ENCODE measurements at places on chromosomes 16 and 17. TPM values are rescaled to one million over a fixed set of nuclear protein-coding genes. Genes with fewer than 3 reads are reported as not detected.

PITPNC1 gene
- polyA plus RNA-seq = 6.8 TPM

NOB1 gene
- 29.5 TPM for polyA plus RNA-seq

CFDP1 gene
- 61.0 TPM for polyA plus RNA-seq

ANKRD13B gene
- 23.8 TPM for polyA plus RNA-seq

KCNH4 gene
- polyA plus RNA-seq = 1.0 TPM

SMIM5 gene
- polyA plus RNA-seq = 0.13 TPM

KRTAP9-8 gene
- polyA plus RNA-seq = not detected

KRTAP17-1 gene
- not detected for polyA plus RNA-seq

IRF8 gene
- 8.3 TPM for polyA plus RNA-seq

C1QL1 gene
- polyA plus RNA-seq = 0.27 TPM

CPNE7 gene
- polyA plus RNA-seq = 0.35 TPM

ZNF771 gene
- polyA plus RNA-seq = 2.8 TPM

HID1 gene
- 19.2 TPM for polyA plus RNA-seq

ABCA9 gene
- polyA plus RNA-seq = 1.7 TPM

KRTAP1-5 gene
- polyA plus RNA-seq = not detected

APOBR gene
- 18.2 TPM for polyA plus RNA-seq

CDH5 gene
- 15.0 TPM for polyA plus RNA-seq

ANKFN1 gene
- 1.6 TPM for polyA plus RNA-seq

CDH1 gene
- 0.24 TPM for polyA plus RNA-seq

DNAH2 gene
- 0.08 TPM for polyA plus RNA-seq

GUCY2D gene
- polyA plus RNA-seq = not detected

PKMYT1 gene
- polyA plus RNA-seq = 2.0 TPM

CNEP1R1 gene
- polyA plus RNA-seq = 14.1 TPM

PMFBP1 gene
- polyA plus RNA-seq = 1.3 TPM

OR4D1 gene
- under 0.01 TPM for polyA plus RNA-seq

CRHR1 gene
- polyA plus RNA-seq = not detected

ITGAD gene
- 0.16 TPM for polyA plus RNA-seq

PIRT gene
- polyA plus RNA-seq = 0.84 TPM

GDPD1 gene
- 1.6 TPM for polyA plus RNA-seq

GSE1 gene
- 24.4 TPM for polyA plus RNA-seq

NBR1 gene
- 38.6 TPM for polyA plus RNA-seq

SLC47A1 gene
- 104 TPM for polyA plus RNA-seq

PRSS21 gene
- 2.6 TPM for polyA plus RNA-seq

CORO7 gene
- 27.9 TPM for polyA plus RNA-seq

NACA2 gene
- polyA plus RNA-seq = not detected

SLFN12 gene
- polyA plus RNA-seq = 5.5 TPM

Measured in adrenal gland (tissue), 19 donors.